ENCODE measurements at places on chromosomes 7 and 10. TPM values are rescaled to one million over a fixed set of nuclear protein-coding genes. Genes with fewer than 3 reads are reported as not detected.

GRCh38 chr10:128897401-128898129 is 569.5 kb upstream of the MGMT start:
- DNase-seq: no peak

DNA sequence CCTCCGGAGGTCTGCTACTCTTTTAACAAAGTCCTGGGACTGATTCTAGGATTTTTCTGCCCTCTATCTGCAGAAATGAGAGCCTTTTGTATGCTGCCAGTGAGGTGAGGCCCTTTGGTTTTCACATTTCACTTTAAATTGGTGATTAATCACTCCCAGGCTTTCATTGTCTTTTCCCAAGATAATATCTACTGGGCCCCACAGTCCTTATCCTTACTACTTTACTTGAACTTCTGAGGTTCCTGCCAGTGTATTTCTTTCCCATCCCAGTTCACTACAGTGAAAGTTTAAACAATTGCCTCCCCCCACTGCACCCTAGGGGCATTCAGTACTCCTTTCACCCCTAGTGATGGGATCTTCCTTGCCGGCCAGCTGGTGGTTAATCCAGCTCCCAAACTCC is 127.4 kb upstream of the INHBA start:
- no peak for DNase-seq

GRCh38 chr7:51033727-51034520 is 251.2 kb upstream of the GRB10 start:
- no peak for DNase-seq

DNA sequence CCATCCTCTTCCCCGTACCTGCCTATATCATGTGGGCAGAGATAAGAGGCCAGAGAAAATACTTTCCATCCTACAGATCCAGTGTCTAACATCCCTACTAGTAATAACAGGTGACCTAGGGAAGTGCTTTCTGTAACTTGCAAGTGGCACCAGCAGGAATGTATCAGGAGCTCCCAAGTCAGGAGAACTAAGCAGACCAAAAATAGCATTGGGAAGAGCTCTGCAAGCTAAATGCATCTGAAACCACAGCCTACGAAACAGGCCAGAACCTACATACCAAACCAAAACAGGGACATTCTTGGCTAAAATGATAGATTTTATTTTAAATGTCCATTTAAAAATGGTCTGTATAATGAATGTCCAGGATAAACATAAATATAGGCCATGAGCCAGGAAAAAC is 680.8 kb downstream of the PHTF2 start:
- DNase-seq: no peak

DNA sequence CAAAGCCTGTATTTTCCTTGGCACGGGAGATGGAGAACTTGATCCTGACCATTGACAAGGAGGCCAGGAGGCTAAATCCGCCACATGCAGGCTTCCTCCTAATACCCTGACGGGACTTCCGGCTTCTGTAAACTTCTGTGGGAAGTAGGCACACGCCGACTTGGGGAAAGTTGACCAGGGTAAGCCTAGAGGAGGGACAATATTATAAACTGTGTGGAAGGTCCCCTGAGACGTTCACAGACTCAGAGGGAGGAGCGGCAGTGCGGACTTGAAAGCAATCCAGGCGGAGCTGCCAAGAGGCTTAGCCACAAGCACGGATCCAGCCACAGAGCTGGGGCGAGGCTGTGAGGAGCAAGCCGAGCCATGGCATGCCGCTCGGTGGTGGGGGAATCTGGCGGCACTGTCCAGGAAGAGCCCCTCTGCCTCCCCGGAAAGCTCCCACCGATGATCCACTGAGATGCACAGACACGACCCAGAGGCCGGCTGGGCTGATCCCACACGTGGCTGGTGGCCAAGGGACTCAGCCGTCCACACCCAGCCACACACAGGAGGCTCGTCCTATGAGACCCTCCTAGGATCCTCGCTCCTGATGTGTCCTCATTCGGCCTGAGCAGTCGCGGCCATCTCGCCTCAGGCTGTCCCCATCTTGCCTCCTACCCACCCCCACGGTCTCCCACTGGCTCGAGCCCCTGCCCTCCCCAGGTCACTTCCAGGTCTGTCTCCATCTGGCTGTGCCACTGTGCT is 40.0 kb upstream of the INSIG1 start:
- DNase-seq: peak; percentile 21

- DNase-seq: no peak
Measured at GRCh38 chr7:90617442-90617841, 21.3 kb downstream of the CDK14 start.

- DNase-seq: no peak
Measured at GRCh38 chr10:110192552-110192951, 14.9 kb upstream of the MXI1 start.

Gene MKX
- total RNA-seq: 2.3 TPM

- peak; percentile 17 for DNase-seq
Measured at GRCh38 chr7:116322541-116322940, 112.2 kb downstream of the TES start.

Measured in bronchial epithelial cell (primary cell).